ENCODE measurements at places on chromosomes 11 and 22.

DNA sequence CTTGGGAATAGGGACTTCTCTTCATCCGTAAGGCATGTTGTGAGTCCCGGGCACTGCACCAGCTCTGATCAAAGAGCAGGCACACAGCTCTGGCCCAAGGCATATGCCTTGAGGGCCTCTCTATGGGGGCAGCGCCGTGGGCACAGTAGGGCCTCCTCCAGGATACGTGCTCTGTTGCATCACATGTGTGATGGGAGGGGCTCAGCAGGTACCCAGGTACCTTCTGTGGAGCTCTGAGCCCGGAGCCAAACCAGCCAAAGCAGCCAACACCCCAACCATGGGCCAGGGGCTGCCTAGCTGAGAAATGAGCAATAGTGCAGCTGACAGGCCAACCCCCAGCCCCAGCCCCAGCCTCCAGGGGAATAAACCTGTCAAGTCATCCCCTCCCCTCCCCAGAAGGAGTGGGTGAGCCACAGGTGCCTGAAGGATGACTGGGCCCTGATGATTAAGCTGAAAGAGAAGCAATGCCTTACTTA lies 79.7 kb upstream of the SHISAL1 start:
- no peak for DNase-seq

DNA sequence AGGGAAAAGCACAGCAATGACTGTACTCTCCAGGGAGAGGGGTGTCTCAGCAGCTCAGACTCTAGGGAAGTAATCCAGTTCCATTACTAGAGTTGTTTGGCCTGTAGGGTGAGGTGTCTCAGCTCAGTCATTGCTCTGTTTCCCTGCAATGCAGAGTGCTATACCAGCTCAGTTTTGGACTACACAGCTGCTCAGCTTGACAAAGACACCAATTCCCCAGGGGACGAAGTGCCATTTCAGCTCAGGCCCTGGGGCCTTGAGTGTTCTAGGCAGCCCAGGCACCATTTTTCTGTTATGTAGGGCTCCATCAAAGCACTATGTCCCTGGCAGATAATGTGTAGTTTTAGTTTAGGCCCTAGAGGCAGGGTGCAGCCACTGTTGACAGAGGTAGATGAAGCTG lies 18.2 kb downstream of the CALCB start:
- DNase-seq, result no peak

DNA sequence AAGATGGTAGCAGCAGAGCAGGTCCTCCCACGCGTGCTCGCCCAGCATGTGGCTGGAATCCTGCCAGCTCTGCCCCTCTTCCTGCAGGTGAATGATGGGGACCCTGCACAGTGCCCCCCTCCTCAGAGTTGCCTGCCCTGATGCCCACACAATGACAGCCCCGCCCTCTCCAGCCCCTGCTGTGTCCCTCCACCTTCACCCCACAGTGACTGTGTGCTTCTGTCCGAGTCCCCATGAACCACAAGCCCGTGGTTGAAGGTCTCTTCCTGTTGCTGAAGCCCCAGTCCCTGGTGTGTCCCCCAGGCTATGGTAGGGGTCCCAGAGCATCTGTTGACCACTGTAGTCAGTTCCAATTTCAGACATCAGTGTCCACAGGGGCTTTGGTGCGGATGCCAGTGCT lies 71.0 kb downstream of the BRD1 start:
- DNase-seq, result no peak

DNA sequence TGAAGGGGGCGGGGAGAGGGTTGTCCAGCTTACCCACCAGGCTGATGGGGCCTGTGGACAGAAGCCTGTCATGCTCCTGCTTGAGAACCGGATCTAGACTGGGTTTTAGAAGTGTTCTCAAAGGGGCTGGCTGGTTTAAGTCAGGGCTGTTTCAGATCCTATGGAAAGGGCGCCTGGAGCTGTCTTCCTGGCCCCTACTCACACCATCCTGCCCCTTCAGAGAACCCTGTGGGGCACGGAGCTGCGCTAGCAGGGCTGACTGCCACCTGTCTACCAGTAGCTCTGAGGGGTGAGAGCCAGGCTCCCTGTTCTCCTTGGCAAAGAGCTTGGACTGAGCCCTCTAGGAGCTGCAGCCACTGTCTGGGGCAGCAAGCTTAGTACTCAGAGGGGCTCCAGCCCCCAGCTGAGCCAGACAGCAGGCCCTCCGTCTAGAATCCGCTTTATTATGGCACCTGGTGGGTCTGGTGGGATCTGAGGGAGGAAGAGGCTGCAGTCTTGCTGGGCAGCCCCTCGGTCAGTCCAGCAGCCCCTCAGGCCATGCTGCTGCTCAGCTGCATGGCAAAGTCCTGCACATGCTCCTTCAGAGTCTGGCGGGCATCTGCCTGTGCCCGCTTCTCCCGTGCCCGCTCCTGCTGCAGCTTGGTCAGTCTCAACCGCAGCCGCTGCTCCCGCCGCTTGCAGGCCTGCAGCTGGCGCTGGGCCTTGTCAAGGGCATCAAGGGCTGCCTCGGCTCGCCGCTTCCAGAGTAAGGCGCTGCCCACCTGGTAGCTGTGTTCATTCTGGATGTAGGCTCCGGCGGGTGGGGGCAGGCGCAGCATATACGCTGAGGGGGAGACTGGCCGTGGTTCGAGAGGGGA lies 2.3 kb downstream of the THAP7 start:
- DNase-seq, result no peak

- DNase-seq, result no peak
Observed at GRCh38 chr22:23904573-23905254, 10.5 kb downstream of the MIF start.

- DNase-seq, result no peak
Observed at GRCh38 chr11:1992111-1992510, 5.5 kb downstream of the H19 start.

- DNase-seq, result no peak
Observed at GRCh38 chr11:125166764-125167291, 2.3 kb downstream of the PKNOX2 start.

DNA sequence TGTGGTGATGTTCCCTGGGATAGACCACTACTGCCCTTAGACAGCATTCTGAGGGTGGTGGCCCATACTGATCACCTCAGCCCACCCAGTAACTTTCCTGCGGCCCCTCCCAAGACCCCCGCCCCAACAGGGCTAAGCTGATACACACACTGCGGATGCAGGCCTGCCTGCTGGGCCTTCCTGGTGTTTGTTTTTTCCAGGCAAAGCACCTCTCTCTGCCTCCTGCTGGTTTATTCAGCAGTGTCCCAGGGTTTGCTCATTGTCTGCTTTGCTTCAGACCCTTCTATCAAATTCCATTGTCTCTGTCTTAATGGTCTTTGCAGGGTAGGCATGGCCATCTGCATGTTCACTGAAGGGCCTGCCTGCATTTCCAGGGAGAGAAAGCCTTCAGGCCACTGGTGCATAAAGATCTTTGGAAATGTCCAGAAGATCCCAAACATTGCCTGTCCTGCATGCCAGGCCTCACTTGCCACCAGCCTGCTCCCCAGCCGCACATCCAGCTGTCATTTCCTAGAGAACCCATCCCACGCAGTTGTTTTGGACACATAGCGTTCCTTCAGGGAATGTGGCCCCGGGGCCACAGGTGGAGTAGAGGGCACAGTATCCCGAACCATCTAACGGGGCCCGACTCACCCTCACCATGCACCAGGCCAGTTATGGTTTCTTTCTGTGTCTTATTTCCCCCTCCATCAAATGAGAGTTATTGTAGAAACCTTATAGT lies 50.2 kb downstream of the BCR start:
- DNase-seq, result no peak

DNA sequence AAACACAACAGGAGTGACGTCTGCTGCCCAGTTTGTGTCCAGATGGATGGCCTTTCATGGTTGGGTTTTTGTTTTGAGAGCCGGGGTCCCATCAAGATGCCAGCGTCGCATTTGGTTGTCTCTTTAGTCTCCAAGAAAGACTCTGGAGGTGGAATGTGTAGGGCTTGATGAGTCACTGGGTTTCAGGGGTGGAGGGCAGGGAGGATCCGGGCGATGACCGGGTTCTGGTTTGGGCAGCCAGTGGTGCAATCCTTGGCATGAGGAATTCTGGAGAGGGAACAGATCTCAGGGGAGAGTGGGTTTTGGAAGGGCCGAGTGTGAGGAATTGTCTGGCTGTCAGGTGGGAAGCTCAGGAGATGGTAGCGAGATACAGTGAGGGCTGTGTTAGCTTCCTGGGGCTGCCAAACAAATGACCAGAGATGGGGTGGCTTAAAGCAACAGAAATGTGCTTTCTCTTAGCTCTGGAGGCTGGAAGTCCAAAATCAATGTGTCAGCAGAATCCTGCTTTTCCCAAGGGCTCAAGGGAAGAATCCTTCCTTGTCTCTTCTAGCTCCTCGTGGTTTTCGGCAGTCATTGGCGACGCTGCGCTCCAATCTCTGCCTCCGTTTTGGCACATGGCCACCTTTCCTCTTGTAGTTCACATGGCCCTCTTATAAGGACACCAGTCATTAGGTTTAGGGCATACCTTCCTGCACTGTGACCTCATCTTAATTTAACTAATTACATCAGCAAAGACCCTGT lies 26.4 kb upstream of the PPFIA1 start:
- no peak for DNase-seq

Measured in activated naive CD4-positive, alpha-beta T cell (primary cell).